ENCODE measurements at places on chromosomes 5 and 9.
A peak's percentile ranks its signal among the peaks of the same experiment; 100 is the strongest.

GRCh38 chr5:141914199-141914743, 9.4 kb upstream of the DELE1 start:
- no peak for DNase-seq

DNA sequence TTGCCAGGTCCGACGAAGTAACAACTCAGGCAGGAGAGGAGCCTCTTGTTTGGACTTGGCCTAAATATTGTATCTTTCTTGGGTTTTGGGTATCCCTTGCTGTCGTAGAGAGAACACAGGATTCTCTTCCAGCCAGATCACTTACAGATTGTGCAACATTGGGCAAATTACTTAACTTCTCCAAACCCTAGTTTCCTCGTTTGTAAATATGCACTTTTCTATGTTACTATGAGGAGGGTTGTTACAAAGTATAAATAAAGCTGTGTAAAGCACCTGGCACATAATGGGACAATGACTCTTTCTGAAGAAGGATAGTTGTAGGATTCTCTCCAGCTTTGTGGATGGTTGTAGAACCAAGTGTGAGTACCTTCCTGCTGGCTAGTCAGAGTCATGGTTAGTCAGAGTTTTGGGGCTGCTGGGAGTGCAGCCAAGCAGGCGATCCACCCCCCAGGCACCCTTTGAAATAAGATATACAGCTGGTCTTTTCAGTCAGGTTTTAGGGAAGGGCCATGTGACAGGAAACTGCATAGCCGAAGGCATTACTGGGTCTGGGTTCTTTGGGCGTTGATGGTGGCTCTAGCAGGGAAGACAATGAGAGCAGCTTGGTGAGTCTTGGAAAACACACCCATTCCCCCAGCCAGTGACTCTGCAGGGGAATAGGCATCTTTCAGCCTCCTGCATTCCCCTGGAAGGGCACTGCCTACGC, 49.9 kb upstream of the GDNF start:
- no peak for DNase-seq

DNA sequence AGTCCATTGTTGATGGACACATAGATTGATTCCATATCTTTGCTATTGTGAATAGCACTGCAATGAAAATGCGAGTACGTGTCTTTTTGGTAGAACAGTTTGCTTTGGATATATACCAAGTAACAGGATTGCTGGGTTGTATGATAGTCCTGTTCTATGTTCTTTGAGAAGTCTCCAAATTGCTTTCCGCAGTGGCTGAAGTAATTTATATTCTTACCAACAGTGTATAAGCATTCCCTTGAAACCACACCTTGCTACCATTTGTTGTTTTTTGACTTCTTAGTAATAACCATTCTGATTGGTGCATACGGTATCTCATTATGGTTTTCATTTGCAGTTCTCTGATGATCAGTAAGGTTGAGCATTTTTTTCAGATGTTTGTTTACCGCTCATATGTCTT, 792.9 kb downstream of the PTPRD start:
- DNase-seq: no peak

DNA sequence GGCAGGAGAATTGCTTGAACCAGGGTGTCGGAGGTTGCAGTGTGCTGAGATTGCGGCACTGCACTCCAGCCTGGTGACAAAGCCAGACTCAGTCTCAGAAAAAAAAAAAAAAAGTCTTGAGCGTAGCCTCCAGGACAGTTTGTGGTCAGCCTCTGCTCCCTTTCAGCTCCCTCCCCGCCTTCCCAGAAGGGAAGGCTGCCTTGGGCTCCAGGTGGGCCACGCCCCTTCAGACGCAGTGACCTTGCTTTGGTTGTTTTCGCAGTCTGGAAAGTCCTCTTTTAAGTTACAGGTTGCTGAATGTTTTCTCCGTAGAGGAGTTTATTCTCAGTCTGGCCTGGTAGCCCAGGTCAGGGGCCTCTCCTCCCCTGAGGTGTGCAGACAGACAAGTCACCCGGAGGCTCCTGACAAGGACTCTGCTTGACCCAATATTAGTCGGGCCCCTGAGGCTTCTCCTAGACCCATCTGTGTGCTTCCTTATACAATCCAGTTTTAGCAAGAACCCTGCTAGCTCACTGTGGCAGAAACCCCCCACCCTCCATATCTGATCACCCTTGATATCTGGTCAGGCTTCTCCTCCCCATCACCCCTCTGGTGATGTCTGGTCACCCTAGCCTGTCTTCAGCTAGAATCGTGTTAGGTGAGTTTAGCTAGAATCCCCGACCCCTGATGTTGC, 31.6 kb upstream of the N4BP3 start:
- DNase-seq: no peak

- DNase-seq: no peak
Observed at GRCh38 chr9:69980041-69980440, 63.6 kb upstream of the MAMDC2 start.

- DNase-seq: no peak
Observed at GRCh38 chr9:7088611-7089010, 330.8 kb downstream of the KDM4C start.

DNA sequence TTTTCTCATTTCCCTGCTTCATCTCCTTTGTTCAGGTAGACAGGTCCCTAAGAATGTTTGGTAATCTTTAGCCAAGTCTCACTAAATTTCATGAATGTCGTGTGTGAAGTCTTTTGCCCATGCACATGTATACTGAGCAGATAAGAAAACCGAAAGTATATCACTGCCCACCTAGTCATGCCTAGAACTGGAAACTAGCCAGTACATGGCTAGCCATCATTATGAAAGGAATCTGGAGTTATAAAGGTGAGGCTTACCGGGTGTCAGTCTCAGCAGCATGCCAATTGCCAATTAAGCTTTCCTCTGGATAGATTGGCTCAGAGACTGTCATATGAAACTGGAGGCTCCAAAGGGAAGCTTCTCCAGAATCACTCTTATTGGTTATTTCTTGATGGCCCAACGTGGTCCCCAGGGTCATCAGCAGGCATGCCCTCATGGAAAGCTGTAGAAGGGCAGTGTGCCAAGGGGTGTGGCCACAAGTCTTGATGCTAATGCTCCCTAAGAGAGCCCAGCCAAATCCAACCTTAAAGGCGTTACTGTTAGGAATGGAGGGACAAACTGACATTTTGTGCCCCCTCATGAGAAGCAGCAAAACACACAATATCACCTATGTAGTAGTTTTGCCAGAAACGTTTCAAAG, 307.3 kb upstream of the PIK3R1 start:
- no peak for DNase-seq

DNA sequence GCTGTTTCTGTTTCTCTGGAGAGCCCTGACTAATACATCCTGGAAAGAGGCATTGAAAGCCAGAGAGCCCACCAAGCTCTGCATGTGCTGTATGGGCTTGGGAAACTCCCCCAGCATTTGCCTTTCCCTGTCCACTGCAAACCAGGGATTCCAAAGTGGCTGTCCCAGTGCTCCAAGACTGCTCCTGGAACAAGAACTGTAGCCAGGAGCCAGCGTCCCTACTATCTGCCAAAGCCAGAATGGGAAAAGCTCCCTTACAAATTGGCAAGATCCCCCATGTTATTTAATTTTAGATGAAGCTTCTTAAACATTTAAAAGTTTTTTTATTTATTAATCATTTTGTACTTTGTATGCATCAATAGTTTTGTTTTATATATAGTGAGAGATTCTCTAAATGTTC, 263.2 kb downstream of the GABRB2 start:
- no peak for DNase-seq

- no peak for DNase-seq
Observed at GRCh38 chr5:149774906-149775305, 44.8 kb downstream of the PPARGC1B start.

DNA sequence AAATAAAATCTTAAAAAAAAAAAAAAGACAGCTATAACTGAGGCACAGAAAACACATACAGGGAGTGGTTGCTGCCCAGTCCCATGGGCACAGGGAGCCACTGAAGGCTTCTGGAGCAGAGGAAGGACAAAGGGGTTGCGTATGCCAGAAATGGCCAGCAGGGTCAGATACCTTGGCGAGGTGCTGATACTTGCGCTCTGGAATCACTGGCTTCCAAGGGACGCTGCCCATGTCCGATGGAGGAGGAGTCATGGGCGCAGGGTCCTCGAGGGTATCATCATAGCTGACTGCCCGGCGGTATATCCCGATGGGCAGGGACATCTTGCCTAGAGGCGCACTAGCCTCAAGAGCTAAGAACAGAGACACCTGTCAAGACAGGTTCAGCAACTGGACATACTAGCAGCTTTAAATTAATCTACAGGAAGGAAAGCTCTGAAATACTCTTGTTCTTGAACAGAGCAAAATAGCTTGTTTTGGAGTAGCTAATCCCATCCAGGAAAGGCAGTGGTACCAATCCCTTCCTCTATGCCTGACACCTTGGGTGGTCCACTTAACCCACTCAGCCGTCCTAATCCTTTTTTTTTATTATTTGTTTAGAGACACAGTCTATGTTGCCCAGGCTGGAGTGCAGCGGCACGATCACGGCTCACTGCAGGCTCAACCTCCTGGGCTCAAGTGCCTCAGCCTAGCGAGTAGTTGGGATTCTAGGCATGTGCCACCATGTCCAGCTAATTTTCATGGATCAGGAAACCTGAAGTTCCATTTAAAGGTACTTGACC, 6.0 kb downstream of the KIAA1191 start:
- DNase-seq: peak; percentile 66

- DNase-seq: no peak
Observed at GRCh38 chr5:159781626-159782157, 134.6 kb upstream of the ADRA1B start.

- peak; percentile 22 for DNase-seq
Observed at GRCh38 chr9:137423514-137424291, 510 bp downstream of the NOXA1 start.

DNA sequence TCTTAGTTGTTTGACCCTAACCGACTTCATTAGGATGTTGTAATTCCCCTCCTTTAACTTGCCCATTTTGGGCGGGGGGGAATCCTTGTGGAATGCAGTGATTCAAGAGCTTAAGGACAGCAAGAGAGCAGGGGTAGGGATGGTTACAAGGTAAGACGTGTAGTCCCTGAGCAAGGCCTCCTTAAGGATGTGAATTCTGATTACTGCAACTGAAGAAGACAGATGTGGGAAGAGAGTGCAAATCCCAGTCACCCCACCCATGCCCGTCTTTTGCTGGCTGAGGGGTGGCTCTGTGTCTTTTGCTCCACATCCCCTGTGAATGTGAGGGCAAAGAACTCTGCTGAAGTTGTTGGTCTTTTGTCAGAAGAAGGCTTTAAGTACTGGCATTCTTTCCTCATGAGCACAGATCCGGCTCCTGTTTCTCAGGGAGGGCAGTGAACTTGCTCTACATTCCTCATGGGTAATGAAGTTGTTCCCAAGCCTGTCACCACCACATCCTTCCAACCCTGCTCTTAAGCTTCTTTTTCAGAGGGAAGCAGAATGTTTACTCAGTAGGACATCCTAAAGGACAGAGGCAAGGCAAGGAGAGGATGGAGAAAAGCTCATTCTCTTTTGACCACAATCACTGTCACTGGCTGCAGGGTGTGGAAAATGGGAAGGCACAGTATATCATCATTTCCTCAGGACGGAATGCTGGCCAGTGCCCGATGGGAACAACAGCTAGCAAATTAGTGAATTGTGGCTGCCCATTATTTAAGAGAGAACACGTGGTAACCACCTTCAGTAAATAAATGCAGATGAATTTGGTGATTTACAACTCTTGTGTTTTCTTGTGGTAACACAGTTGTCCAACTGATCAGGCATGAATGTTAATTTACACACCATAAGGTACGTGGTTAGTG, 61.5 kb downstream of the RAI14 start:
- DNase-seq: no peak

GRCh38 chr9:37538099-37538498, 38.1 kb downstream of the FBXO10 start:
- DNase-seq: no peak

GRCh38 chr5:173291722-173292658, 36.2 kb downstream of the STC2 start:
- peak; percentile 51 for DNase-seq

- no peak for DNase-seq
Observed at GRCh38 chr5:1208221-1208742, 6.9 kb downstream of the SLC6A19 start.

DNA sequence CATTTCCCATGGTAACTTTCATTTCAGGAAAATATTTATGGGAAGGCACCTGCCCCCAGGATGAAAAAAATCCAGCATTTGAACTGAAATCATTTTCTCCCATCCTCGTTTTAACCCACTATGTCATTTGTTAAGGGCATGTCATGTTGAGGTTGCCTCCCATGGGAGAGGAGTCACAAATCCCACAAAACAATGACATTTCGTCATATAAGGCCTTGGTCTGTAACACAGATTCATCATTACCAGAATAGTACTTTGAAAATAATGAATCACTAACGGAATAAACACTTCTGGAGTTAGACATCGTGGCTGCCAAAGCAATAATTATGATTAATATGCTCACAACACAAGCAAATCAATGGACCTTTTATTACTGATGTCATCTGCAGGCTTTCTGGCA, 274.1 kb downstream of the NDUFS4 start:
- DNase-seq: no peak

GRCh38 chr5:58048185-58048925, 411.5 kb downstream of the PLK2 start:
- no peak for DNase-seq

DNA sequence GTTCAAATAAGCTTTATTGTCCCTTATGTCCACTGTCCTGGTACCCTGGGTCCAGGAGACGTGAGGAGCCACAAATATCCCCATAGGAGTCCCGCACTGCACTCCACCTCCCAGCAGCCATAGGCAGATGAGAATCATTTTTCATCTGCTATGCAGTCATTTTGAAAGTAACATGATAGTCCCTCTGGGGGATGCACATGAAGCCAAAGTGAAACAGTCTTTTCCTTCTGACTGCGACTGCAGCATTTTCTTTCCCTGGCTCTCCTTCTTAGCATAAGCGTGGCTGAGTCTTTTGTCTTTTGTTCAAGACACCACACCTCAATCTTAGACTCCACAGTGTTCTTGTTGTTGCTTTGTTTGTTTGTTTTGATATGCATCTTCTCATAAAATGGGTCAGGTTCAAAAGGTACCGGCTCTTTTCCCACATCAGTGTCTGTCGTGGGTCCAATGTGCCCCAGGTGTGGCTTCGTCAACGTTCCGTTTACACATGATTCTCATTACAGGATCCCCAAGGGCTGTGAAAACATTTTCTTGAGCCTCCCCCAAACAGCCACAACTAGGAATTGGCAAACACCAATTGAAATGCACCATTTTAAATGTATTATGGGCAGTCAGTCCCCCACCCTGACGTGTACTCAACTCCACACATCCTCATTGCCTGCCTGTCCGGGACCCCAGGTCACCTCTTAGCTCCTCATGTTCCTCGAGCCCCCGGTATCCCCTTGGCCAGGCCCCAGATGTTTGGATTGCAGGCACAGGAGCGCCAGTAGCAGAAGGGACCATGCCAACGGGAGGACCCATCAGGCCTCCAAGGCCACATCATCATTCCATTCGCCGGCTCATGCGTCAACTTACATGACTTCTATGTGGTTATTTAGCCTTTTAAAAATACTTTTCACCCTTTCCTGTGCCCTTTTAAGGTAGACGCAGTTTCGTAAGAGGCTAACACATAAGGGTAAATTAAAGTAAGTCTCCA, 237.8 kb upstream of the DAPK1 start:
- no peak for DNase-seq

GRCh38 chr9:71223953-71224538, 102.6 kb upstream of the TRPM3 start:
- DNase-seq: no peak

- DNase-seq: no peak
Observed at GRCh38 chr5:54861212-54861894, 124.0 kb downstream of the ESM1 start.

- DNase-seq: no peak
Observed at GRCh38 chr9:128765499-128765898, 6.2 kb downstream of the ZER1 start.

- DNase-seq: no peak
Observed at GRCh38 chr9:132994410-132995120, 16.1 kb downstream of the GFI1B start.
